ENCODE measurements at places on chromosomes 16 and 17.

DNA sequence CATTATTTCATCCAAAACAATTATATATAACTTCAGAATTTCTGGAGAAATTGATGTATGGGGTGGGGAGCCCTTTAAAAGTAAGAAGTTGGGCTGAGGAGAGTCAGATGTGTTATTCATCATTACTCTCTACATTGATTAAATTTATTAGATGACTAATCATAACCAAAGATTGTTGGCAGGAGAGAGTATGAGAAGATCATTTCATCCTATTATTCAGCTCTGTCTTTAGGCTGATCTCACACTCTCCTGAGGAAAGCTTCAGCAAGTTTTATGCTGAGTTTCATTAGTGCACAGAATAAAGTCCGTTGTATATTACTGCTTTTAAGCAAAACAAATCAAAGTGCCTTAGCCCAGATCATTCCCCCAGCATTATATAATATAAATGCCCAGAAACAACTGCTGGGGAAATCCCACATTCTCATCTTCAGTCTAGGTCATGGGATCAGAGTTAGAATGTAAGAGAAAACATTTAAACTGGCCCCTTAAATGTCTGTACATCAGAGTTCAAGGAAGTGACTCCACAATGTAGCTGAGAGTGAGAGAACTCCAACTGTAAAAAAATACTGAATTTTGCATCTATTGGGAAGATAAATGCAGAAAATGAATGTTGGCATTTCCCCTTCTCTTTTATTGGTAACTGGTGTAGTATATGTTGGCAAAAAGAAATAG, 130.1 kb upstream of the HLF start:
- DNase-seq, result no peak

DNA sequence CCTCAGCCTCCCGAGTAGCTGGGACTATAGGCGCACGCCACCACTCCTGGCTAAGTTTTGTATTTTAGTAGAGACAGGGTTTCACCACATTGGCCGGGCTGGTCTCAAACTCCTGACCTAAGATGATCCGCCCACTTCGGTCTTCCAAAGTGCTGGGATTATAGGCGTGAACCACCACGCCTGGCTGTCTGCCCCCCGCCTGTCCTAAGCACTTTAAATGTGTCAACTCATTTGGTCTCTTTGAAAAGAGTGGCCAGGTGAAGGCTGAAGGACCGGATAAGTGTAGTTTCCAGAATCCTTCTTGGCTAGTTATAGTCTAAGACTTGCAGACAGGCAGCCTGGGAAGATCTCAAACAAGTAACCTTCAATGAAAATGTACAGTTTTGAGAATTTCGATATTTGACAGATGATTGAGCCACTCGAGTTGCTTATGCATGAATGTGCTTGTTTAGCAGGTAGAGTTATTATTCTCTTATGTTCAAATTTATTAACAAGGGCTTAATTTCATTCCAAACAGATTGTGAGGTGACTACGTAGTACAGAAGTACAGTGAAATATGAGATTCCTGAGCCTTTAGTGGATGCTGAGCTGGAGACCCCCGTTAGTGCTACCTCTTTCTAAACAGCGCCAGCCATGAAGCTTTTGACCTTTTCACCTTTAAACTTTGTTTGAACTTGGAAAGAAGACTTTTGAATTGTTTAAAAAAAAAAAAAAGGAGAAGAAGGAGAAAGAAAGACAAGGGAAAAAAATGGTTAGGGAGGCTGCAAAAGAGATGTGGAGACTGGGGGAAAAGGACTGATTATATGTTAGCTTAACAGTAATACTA, 164.4 kb upstream of the TBX2 start:
- no peak for DNase-seq

DNA sequence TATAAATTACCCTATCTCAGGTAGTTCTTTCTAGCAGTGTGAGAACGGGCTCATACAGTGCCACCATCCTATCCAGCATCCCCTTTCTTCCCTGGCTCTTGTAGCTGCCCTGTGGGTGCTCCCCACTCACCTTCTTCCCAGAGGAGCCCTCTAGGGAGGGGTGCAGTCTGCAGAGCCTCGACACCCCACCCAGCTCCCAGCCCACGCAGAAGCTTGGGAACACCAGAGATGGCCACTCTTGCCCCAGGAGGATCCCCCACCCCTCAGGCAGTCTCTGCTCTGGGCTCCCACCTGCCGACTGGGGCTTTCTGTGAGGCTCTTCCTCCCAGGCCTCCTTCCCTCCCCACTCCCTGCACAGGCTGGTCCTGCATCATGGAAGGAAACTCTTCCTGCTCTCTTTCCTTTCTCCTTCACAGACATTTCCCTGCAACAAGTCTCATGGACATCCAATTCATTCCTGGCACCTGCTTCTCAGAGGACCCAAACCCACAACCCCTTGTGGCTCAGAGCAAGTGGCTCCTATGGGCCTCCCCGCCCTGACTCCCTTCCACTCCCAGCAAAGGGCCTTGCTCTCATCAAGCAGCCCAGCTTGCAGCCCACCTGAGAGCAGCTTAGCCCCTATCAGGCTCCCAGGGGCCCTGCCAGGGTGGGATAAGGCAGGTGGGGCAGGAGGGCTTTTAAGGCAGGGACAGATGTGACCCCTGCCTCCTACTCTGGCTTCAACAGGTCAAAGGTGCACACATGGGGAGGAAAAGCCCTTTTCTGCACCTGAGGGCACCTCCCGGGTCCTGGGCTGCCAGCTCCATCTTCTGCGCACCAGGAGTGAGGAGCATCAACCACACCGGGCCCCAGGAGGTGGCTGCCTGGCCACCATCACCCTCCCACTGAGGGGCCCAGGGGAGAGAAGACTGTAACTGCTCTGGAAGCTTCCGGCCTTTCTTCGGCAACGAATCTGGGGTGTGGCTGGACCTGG, 263.8 kb upstream of the TNRC6C start:
- DNase-seq, result no peak

- DNase-seq, result no peak
Observed at GRCh38 chr17:28412099-28412498, 6.1 kb upstream of the SLC46A1 start.

GRCh38 chr17:75773808-75774470, 8.9 kb upstream of the GALK1 start:
- DNase-seq, result no peak

DNA sequence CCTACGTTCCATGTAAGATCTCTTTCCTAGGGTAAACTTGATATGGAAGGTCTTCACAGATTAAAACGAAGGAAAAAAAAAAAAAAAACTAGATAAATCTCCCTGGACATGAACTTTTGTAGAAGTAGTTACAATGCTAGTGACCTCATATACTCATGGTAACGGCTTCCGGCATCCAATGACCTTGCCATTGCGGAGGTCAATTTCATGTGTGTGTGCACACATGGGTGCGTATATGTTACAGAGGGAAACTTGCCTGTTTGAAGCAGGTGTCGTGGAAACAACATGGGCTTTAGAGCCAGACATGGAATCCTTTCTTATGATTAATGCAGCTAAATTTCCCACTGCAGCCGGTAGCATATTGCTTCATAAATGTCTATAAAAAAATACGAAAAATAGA, 435.5 kb downstream of the MAF start:
- DNase-seq, result no peak

GRCh38 chr16:75251280-75252048, at the start of gene BCAR1:
Gene BCAR1, minus strand, starts transcription at chr16:75251624. Its CDS starts 142 bp downstream, at chr16:75251482.
- peak; percentile 88 for DNase-seq

DNA sequence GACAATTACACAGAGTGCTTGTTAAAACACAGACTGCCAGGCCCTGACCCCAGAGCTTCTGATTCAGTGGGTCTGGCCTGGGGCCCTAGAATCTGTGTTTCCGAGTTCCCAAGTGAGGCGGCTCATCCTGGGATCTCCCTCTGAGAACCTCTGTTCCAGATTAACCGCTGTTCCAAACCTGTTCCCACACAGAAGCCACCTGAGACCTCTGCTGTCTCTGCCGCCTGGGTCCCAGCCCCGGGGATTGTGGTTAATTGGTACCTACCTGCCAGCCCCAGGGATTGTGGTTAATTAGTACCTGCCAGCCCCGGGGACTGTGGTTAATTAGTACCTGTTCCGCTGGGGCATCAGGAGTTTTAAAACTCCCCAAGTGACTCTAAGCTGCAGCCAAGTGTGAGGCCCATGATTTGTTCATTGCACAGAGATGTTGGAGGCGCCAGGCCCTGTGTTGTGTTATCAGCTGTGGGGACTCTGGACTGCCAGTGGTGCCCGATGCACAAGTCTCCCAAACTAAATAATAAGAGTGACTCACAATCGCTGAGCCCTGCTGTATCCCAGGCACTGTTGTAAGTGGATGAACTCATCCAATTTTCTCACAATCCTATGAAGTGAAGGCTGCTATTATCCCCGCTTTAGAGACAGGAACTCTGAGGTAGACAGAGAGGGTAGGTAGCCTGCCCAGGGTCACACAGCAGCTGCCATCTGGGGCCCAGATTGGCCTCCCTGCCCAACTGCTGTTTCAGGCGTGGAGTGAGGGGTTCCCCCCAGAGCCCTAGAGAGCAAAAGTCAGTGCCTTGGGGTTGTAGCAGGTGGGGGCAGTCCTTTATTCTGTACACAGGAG, 219.7 kb downstream of the IRF8 start:
- no peak for DNase-seq

DNA sequence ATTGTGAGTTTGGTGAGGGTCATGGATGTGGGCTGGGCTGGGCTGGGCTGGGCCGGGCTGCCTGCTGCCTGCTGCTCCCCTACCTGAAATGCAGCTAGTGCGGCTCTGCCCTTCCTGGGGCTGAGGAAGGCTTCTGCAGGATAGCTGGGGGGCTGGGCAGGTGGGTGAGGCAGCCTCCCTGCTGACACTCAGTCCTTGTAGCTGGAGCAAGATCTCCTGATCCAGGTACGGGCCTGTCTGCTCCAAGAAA, 4.7 kb downstream of the RPL13 start:
- DNase-seq, result no peak

GRCh38 chr17:12744298-12744697, 45.0 kb upstream of the ARHGAP44 start:
- no peak for DNase-seq

DNA sequence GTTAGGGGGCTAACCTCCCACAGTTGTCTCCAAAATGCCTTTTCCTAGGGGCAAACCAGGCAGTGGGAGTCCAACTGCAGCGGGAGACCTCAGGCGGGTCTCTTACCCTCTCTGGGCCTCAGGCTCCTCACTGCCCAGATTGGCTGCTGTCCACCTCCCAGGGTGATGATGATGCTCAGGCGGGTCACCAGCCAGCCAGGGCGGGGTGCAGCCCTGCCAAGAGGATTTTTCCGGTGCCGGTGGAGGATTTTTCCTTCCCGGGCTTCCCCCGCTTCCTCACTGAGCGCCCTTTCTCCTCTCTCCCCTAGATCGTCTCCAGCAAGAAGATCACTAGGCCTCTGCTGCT, 22.8 kb downstream of the CPNE2 start:
- DNase-seq, result no peak

DNA sequence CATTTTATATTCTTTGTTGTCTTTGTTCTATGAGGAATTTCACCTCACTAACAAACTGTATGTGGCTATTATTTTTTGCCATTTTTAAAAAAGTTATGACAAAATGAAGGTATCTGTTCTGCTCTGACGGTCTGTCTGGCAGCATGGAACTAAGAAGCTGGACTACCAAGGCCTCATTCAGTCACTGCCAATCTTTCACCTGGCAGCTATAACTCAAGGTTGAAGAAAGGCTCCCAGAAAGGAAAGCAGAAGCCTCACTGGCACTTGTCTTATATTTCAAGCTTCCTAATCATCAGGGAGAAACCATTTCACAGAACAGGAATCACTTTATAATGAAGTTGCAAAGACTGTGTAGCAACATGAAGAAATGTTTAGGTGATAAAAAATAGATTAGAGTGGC, 18.7 kb upstream of the SLC6A4 start:
- DNase-seq, result no peak

DNA sequence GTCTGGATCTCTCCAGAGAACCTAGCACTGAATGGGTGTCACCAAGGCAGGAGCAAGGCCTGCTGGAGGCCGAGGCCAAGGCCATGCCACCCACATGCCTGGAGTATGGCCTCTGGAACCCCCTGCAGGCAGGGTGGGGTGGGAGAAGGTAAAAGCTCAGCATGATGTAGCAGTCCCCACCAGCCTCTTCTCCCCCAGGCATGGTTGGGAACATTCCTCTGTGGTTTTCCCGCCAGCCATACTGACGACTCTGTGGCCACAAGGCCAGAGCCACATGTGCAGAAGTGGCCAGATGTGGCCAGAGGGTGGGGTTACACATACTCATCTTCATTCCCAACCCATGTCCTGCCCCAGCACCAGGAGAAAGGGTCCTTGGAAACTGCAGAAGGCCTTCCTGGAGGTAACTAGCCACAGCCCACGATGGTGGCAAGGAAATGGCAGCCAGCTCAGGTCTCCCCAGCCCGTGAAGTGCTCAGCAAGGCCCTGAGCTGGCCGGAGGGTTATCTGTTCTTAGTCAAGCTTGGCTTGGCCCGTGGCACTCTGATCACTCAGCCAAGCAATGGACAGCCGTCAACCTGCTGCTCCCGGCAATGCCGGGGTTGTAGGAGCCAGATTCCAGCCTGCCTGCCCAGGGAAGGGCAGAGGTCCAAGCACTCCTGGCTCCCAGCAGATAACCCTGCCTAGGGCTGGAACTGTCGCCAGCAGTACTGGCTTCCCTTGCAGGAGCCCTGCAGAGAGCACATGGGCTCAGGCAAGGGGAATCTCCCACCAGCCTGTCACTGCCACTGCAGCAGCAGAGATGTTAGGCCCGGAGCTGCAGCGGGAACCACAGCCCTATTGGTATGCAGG, 26.1 kb downstream of the HDAC5 start:
- peak; percentile 52 for DNase-seq

GRCh38 chr17:74453665-74454196, 12.7 kb upstream of the CD300A start:
- DNase-seq, result no peak

DNA sequence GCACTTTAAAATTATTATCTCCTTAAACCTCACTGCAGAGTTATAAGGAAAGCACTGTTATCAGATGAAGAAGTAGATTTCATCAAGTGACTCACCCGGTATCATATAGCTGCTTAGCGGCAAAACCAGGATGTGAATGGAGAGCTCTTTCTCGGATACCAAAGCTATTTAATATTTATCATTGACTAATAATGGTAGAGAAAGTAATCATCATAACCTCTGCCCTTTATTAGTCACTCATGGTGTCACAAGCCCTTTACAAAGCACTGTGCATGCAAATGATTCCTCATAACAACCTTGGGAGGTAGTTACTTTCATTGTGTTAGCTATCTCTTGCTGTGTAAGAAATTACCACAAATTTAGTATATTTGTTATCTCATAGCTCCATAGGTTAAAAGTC, 592.9 kb downstream of the MAF start:
- no peak for DNase-seq

- no peak for DNase-seq
Observed at GRCh38 chr17:284676-285355, 67.8 kb downstream of the RPH3AL start.

DNA sequence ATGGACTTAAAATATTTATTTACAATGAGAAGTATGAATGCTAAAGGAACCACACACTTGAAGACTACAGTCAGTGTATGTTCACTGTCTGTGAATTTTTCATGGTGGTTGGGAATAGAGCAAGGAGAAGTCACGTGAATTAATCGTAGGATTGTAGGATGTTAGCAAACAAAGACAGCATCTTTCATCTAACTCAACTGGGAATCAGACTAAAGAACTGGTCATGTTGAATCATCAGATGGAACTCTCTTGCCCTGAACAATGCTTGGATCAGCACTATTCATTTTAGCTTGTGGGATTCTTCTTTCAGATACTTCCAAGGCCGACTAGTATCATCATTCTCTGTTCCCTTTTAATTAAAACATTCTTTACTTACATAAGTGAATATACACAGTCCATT, 18.1 kb downstream of the KCNJ2 start:
- DNase-seq, result no peak
